Thyroid gland (tissue), 4 donors: ENCODE measurements at places on chromosomes 5 and 9. TPM values are rescaled to one million over a fixed set of nuclear protein-coding genes. Genes with fewer than 3 reads are reported as not detected.

Gene SLCO6A1
- not detected for total RNA-seq

Gene DMGDH
- total RNA-seq = 7.5 TPM

DNA sequence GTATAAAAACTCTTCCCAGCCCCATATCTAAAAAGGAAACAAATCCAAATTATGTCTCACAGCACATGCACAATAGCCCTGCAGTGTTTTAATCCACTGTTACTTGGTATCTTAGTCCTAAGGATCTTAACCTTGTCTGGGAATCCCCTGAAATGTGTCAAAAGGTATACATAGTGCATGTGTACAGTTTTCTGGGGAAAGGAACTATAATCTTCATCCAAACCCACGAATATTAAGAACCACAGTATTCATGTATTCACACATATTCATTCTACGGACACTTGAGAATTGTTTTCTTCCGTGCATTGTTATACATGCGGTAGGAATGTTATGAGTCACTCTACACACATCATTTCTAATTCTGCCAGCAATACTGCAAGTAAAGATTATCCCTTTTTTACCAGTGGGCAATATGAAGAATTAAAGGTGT, 47.8 kb upstream of the SNX2 start:
- DNase-seq = no peak
- H3K36me3 ChIP-seq = no peaks in the 10 kb centered on the region
- H3K4me1 ChIP-seq = peaks cover 8% of the 10 kb centered on the region
- no peaks in the 10 kb centered on the region for H3K27me3 ChIP-seq

DNA sequence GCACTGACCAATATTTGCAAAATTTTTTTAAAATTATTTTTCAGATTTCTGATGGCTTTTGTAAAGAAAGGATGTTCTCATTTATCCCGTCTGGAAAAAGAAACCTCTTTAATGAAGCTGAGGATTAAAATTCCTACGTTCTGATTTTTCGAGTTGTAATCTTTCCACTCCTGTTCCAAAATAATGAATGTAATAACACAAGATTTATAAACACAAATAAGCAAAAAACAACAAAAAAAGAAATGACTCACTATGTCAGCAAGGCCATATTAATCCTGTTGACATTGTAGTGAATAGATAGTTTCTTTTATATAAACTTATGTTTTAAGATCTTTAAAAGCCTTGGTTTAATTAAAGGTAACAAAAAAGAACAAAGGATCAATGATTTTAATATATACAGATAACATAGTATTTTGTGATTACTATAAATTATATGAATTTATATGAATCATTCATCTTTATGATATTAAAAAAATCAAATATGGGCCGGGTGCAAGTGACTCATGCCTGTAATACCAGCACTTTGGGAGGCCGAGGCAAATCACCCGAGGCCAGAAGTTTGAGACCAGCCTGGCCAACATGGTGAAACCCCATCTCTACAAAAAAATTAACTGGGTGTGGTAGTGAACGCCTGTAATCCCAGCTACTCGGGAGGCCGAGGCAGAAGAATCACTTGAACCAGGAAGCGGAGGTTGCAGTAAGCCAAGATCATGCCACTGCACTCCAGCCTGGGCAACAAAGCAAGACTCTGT, 336.6 kb upstream of the DAB2 start:
- no peaks in the 10 kb centered on the region for H3K36me3 ChIP-seq
- H3K4me1 ChIP-seq = no peaks in the 10 kb centered on the region
- no peak for DNase-seq
- no peaks in the 10 kb centered on the region for H3K27me3 ChIP-seq

GRCh38 chr9:86097510-86098224, 1.7 kb downstream of the GOLM1 start:
- H3K4me3 ChIP-seq = no peak overlapping the region
- no peaks in the 10 kb centered on the region for H3K36me3 ChIP-seq
- peaks cover 20% of the 10 kb centered on the region for H3K4me1 ChIP-seq
- H3K27ac ChIP-seq = no peak overlapping the region
- no peak for DNase-seq
- H3K27me3 ChIP-seq = no peaks in the 10 kb centered on the region

DNA sequence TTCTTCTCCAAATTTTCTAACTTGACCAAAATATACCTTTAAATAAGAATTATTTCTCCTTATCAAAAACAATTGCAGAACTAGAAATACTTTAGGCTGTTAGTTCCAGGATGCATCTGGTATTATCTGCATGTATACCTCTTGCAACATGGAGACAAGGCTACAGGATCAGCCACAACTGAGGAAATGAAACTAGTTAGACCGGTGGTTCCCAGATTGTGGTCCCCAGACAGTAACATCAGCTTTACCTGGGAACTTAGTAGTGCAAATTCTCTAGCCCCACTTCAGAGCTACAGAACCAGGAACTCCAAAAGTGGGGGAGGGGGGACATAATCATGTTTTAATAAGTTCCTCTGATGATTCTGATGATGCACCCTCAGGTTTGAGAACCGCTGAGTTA, 61.6 kb upstream of the C9orf72 start:
- H3K4me3 ChIP-seq = no peak overlapping the region
- H3K27me3 ChIP-seq = no peaks in the 10 kb centered on the region
- DNase-seq = no peak
- no peaks in the 10 kb centered on the region for H3K4me1 ChIP-seq
- no peak overlapping the region for H3K27ac ChIP-seq
- no peaks in the 10 kb centered on the region for H3K36me3 ChIP-seq

GRCh38 chr5:107502676-107503060, 168.1 kb downstream of the EFNA5 start:
- no peaks in the 10 kb centered on the region for H3K27me3 ChIP-seq
- H3K36me3 ChIP-seq = no peaks in the 10 kb centered on the region
- no peak for DNase-seq
- H3K27ac ChIP-seq = no peak overlapping the region
- H3K4me3 ChIP-seq = no peak overlapping the region
